Pons (tissue), 1 donor: ENCODE measurements at places on chromosomes 16 and 17.

DNA sequence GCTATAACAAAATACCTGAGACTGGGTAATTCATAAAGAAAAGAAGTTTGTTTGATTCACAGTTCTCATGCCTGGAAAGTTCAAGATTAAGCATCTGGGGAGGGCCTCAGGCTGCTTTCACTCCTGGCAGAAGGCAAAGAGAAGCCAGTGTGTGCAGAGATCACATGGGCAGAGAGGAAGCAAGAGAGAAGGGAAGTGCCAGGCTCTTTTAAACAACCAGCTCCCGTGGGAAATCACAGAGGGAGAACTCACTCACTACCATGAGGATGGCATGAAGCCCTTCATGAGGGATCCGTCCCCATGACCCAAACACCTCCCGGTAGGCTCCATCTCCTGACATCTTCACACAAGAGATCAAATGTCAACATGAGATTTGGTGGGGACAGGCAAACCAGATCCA lies 501.6 kb downstream of the MAF start:
- peak; percentile 41 for DNase-seq

DNA sequence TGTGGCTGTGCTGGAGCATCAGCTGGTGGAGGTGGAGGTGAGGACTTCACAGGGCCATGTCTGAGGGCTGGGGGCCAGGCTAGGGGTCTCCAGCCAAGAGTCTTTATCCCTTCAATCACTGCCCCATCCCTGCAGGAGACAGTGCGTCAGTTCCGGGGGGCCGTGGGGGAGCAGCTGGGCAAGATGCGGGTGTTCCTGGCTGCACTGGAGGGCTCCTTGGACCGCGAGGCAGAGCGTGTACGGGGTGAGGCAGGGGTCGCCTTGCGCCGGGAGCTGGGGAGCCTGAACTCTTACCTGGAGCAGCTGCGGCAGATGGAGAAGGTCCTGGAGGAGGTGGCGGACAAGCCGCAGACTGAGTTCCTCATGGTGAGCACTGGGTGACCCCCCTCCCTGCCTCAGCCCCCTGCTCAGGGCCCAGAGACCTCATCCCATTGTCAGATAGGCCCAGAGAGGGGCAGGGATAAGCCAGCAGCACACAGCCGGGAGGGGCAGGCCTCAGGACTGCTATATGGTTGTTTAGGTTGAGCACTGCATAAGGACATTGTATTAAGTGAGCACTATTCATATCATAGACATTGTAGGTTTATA lies 2.3 kb upstream of the PYDC1 start:
- DNase-seq, result no peak

DNA sequence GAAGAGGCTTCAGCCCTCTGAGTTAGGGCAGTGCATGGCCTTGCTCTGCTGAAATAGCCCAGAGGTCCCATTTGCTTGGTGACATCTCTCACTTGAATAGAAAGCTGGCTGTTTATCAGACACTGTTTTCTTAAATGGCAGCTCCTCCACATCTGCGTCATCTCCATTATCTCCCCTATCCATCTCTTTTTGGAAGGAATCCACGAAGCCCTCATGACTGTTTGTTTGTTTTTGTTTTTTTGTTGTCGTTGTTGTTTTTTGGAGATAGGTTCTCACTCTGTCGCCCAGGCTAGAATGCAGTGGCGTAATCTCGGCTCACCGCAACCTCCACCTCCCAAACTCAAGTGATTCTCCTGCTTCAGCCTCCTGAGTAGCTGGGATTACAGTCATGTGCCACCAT lies 16.6 kb downstream of the NAA60 start:
- DNase-seq, result no peak

GRCh38 chr17:81398176-81398831 lies 3.0 kb downstream of the BAHCC1 start:
- DNase-seq, result no peak

- DNase-seq, result no peak
These were observed 24.2 kb downstream of the SLC12A3 start for GRCh38 chr16:56889206-56889605.

- no peak for DNase-seq
These were observed 2.0 kb downstream of the WSCD1 start for GRCh38 chr17:6072157-6072556.

- no peak for DNase-seq
These were observed 31.0 kb downstream of the PMM2 start for GRCh38 chr16:8828541-8829165.

DNA sequence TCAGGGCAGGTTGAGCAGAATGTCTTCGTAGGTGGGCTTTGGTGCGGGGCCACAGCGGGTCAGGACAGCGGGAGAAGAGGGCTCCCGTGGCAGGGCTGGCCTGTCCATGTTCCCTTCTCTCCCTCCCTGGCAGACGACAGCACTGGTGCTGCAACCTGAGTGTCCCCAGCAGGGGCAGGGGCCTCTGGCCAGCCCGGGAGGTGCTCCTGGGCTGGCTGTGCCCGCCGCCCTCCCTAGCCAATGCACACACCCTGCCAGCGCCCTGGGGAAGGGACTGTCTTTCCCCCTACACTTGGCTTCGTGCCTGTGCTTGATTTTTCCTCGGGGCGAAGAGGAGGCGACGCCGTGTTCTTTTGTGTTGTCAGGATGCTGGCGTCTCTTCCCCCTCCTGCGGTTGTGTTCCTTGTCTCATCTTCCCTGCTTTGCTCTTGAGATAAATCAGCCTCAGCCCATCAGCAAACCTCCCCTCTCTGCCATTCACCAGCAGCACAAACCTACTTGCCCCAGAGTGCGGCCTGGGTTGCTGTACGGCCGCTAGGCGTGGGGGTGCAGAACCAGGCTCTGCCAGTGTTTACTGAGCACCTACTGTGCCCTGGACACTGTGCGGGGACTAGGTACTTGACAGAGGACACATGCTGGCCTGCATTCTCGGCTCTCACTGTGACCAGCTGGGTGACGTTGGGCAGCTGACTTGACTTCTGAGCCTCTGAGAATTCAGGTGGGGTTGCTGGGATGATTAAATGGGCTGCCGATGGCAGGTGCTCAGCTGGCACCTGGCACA lies 237.3 kb upstream of the CIBAR2 start:
- no peak for DNase-seq

DNA sequence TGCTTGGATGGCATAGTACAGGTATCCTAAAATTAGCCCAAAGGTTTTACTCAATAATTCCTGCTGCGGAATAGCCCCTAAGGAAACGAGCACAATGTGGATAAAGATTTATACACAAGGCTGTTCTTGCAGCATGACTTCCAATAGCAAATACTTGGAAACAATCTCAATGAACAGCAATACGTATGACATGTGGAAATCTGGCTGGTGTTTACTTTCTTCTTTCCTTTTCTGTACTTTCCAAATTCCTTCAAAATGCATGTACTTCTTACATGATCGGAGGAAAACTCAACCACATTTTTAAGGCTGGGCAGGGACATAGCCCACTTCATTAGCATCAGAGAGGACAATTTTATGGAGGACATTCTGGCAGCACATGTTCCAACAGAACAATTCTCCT lies 86.6 kb downstream of the C16orf95 start:
- DNase-seq, result no peak

DNA sequence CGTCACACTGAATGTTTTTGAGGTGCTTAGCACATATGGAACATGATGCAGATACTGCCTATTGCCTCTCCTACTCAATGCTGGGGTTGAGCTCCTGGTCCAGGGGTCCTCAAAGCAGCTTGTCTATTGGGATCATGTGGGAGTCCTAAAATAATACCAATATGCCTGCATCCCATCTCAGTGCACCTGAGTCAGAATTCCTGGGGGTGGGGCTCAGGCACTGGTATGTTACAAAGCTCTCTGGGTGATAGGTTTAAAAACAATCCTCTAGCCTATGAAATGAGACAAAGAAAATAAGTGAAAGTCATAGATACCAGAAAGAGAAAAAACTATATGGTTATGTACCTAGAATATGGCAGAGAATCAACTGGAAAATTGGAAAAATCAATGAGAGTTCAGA lies 156.6 kb upstream of the NLRP1 start:
- DNase-seq, result no peak

- DNase-seq, result peak; percentile 57
These were observed 399.7 kb downstream of the CPPED1 start for GRCh38 chr16:12403746-12404658.

DNA sequence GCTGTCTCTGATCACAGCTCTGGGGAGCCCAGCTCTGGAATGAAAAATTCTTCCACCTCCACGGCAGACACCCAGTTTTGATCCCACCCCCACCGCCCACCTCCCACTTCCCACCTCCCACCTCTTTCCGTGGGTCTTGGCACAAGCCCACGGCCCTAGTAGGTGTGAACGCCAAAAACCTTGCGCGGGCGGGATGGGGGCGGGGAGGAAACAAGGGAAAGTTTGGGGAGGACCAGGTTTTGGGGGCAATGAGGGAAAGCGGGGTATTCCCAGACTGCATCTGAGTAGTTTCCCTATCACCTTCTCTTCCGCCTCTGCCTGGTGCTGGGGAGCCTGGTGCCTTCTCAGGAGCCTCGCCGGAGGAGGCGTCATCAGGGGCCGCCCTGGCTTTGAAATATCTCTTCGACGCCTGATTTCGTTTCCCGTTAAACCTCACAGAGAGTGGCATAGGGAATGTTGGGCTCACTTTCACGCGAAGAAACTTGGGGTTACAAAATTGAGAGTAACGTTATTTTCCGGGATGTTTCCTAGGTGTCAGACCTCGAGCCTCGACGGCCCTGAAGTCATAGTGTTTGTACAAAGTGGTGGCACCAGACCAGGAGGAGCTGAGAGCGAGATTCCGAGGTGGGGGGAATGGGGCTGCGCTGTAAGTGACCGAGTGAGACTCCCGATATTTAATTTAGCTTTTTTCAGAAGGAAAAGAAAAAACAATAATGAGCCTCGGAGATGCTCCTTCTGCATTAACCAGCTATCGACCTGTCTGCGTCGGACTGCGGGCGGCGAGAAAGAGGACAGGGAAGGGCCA lies 1.6 kb upstream of the IRX3 start:
- no peak for DNase-seq

DNA sequence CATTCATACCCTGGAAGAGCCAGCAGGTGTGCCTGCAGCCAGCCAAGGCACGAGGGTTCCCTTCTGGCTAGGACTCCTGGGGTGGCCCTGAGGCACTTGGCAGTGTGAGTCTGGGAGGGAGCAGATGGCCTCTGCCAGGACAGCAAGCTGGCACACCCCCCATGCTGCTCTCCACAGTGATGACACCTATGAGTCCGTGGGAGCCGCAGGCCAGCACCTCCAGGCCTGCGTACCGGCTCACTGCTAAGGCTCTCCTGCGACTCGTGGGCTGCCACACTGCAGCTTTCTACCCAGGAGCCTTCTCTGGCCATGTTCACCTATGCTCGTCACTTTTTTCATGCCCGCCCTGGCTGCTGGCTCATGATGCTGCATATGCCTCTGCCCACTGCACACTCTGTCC lies 68.1 kb downstream of the NDEL1 start:
- DNase-seq, result no peak

DNA sequence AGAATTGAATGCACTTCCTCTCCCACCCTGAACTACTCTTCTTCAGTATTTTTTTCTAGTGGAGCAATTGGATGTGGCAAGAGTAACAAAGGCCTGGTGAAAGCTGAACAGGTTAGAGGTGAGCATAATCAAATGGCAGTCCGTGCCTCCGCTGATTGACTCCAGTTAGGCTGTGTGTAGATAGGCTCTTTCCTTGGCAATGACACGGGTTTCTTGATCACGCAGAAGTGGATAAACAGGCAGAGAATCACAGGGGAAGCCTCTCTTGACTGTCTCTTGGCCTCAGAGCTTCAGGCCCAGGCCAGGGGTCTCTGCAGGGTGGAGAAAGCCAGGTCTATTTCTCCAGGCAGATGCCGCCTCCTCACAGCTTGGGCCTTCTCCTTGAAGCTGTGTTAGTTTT lies 4.2 kb downstream of the CD300LB start:
- DNase-seq, result no peak

- peak; percentile 17 for DNase-seq
These were observed 103.4 kb downstream of the VPS53 start for GRCh38 chr17:611202-611601.

GRCh38 chr16:56451753-56452689 lies 667 bp downstream of the OGFOD1 start:
- DNase-seq, result peak; percentile 28

- DNase-seq, result no peak
These were observed 16.3 kb downstream of the CARHSP1 start for GRCh38 chr16:8852534-8852933.

GRCh38 chr17:81840826-81841778 lies 6.3 kb upstream of the PPP1R27 start:
- no peak for DNase-seq

DNA sequence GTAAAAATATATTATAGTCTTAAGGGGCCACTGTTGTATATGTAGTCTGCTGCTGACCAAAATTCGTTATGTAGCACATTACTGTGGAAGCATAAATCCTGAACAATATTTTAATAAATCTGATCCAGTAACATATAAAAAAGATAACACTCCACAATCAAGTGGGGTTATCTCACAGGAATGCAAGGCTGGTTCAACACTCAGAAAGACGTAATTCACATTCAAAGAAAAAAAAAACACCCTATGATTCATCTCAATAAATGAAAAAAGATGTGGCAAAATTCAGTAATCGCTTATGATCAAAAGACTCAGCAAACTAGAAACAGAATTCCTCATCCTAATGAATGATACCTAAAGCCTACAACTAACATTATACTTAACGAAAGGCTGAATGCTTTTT lies 47.8 kb downstream of the CREBBP start:
- DNase-seq, result no peak

GRCh38 chr16:86833136-86833535 lies 254.8 kb downstream of the FOXL1 start:
- DNase-seq, result no peak

DNA sequence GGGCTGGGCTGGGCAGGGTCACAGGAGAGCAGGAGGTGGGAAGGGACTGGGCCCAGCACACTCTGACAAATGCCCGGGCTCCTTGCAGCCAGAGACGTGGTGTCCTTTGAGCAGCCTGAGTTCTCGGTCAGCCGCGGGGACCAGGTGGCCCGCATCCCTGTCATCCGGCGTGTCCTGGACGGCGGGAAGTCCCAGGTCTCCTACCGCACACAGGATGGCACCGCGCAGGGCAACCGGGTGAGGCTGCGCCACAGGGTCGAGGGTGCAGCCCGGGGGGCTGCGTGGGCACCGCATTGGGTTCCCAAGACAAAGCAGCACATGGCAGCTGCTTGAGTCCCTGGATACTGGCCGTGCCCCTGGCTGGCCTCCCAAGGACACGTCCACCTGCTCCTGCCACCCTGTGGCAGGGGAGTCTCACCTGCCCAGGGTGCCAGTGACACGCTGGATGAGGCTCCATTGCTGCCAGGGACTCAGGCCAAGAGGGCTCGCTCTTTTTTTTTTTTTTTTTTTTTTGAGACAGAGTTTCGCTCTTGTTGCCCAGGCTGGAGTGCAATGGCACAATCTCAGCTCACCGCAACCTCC lies 21.3 kb downstream of the GALK1 start:
- DNase-seq, result no peak

DNA sequence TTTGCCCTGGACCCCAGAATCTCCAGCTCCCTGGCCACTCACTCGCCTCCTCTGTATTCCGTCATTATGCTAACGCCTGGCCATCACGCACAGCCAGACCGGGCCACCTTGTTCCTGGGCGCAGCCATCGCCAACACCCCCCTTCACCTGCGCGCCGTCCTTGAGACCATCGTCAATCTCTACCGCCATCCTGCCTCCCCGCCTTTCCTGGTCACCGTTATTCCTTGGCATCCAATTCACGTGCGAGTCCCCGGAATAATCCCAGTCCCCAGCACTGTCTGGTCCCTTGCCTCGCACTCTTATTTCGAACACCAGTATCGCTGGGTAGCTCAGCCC lies 541 bp downstream of the VKORC1 start:
- DNase-seq, result no peak
